ENCODE measurements at places on chromosomes 13 and 19. TPM values are rescaled to one million over a fixed set of nuclear protein-coding genes. Genes with fewer than 3 reads are reported as not detected.

GRCh38 chr19:39363901-39364457 lies 21.8 kb downstream of the SAMD4B start:
- DNase-seq = peak; percentile 60

GRCh38 chr13:32895296-32895695 lies 120.9 kb upstream of the KL start:
- no peak for DNase-seq

- no peak for DNase-seq
Observed at GRCh38 chr13:76796851-76797250, 89.4 kb downstream of the KCTD12 start.

GRCh38 chr13:106522112-106522705 lies 13.3 kb downstream of the EFNB2 start:
- no peak for DNase-seq

GRCh38 chr13:51346397-51346796 lies 6.9 kb downstream of the SERPINE3 start:
- DNase-seq = no peak

DNA sequence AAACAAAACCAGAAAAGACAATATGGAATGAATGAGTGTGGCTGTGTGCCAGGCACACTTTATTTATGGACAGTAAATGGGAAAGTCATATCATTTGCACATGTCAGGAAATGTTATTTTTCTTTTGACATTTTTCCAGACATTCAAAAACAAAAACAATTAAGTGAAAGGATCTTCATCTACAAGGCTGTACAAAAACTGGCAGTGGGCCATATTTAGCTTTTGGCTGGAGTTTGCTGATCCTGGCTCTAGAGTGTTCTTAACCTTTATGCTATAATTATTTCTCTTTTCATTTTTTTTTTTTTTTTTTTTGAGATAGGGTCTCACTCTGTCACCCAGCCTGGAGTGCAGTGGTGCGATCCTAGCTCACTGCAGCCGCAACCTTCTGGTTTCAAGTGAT lies 6.5 kb upstream of the TNFSF9 start:
- DNase-seq = no peak

GRCh38 chr13:112639521-112639920 lies 50.3 kb upstream of the ATP11A start:
- DNase-seq = no peak

DNA sequence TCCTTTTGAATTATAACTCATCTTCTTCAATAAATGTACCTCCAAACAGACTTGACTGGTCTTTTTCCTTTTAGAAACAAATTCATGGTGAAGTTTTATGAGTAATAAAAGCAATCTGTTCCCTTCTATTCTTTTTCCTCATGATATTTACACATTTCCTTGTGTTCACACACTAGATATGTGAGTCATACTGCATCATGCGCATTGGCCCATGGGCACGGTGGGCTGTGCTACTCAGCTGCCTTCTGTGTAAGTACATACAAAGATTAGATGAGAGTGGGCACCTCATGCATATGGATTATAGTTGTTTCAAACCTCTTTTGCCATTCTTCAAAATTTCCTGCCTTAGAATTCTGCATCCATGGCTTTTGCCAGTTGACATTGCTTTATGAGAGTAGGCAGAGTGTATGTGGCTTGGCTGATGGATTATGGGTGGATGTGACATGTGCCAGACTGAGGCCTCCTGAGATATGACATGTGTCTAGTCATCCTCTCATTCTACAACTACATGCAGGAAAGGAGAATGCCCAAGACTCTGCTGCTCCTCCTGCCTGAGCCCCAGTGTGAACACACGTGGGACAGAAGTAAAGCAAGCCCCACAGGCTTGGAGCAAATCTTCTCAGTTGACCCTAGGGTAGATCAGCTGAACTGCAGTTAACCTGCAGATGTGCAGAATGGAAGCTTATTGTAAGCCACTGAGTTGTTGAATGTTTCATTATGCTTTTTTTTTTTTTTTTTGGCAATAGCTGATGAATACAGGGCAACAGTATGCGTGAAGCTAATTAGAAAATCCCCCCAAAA lies 109.9 kb downstream of the RBM26 start:
- no peak for DNase-seq

GRCh38 chr19:41350735-41351338 lies 2.9 kb downstream of the TGFB1 start:
- DNase-seq = no peak

- no peak for DNase-seq
Observed at GRCh38 chr13:76635232-76636230, 250.7 kb downstream of the KCTD12 start.

DNA sequence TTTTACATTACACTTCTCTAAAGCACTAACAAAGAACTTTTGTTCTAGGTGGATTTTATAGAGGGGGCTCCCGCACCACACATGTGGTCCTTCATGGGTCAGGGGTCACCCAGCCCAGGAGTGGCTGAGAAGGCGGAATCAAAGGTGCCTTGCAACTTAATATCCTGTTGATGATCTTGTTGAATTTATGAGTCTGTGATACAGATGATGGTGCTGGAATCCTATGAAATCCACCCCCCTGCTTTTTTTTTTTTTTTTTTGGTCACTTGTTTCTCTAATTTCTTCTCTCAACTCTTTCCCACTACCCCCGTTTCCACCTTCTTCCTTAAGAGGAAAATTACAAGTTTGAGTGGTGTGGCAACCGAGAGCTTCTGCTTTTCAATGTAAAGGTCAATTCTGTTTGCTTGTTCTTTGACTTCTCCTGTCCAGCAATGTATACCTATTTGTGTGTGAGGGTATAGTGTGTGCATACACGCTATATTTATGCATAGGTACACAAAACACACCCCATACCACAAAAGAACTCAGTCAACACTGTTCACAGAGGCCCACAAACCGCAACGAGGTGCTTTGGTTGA lies 4.2 kb upstream of the ZIC2 start:
- DNase-seq = no peak

- DNase-seq = no peak
Observed at GRCh38 chr19:41019346-41019745, 28.3 kb downstream of the CYP2B6 start.

- DNase-seq = peak; percentile 78
Observed at GRCh38 chr13:99307648-99308339, 595 bp upstream of the GPR183 start.

- DNase-seq = no peak
Observed at GRCh38 chr19:17129377-17129776, 53.8 kb downstream of the MYO9B start.

DNA sequence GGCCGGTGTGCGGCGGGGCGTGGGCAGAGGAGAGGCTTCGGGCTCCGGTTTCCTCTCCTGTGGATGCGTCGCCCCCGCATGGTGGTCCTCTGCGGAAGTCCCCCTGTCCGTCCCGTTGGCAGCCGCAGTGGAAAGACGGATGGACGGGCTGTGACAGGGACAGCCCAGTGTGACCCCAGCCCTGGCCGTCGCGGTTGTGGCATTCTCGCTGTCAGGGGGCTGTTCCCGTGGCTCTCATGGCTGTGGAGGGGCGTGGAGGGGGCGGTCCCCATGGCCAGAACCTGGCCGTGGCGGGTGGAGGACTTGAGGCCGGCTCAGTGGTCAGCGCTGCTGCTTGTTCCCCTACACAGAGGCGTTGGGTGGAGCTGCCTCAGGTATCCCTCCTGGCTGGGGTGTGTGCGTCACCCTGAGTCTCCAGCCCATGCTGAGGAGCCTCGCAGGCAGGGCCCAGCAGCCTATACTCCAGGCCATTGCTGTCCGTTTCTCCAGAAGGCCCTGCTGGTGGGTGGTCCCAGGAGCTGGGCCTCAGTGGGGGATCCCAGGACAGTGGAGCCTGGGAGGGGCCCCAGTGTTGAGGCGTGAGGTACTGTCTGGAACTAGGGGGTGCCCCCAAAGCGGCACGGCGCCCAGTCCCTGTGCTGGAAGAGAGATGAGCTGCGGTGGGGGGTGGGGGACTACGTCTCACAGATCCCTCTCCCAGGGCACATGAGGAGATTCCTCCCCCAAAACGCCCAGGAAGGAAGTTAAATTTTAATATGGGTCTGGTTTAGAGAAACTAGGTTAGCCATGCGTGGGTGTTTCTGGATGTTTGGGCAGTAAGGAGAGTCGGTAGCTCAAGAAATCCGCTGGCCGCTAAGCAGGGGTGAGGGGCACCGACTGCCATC lies 20.3 kb downstream of the CSNK1G2 start:
- peak; percentile 29 for DNase-seq

DNA sequence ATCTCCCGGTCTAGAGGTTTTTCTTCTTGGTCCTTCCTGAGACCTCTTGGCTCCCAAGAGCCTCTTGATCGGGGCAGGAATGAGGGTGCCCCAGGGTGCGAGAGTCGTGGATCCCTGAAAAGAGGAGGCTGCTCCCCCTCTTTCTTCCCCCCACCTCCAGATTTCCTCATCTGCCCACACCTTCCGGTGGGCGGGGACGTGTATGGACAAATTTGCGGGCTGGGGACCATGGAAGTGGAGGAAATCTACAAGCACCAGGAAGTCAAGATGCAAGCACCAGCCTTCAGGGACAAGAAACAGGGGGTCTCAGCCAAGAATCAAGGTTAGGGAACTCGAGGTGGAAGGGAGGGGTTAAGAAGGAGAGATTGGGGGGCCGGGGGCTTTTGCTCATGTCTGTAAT lies at the start of gene MCEMP1:
TSS of gene MCEMP1 (plus strand) at position 237 of the 400 bp plus-strand sequence. CDS start at position 268, 31 bp downstream.
- no peak for DNase-seq

- peak; percentile 61 for DNase-seq
Observed at GRCh38 chr19:45200568-45200967, 22.0 kb downstream of the BLOC1S3 start.

- no peak for DNase-seq
Observed at GRCh38 chr13:21684576-21684975, 13.7 kb downstream of the FGF9 start.

Gene NPAS1
- total RNA-seq = 0.86 TPM

Gene CD320
- 29.0 TPM for total RNA-seq

Gene NUMBL
- total RNA-seq = 34.1 TPM

Gene MADCAM1
- under 0.01 TPM for total RNA-seq

Gene ZNF723
- not detected for total RNA-seq

Gene NKG7
- not detected for total RNA-seq

Gene B3GNT3
- total RNA-seq = not detected

Gene TMC4
- 0.32 TPM for total RNA-seq

Gene TRPC4
- 28.3 TPM for total RNA-seq

Gene LMTK3
- 0.32 TPM for total RNA-seq

Gene FGF21
- not detected for total RNA-seq

Gene CCDC70
- not detected for total RNA-seq

Gene ZNF571
- total RNA-seq = 2.6 TPM

Gene SLC46A3
- total RNA-seq = 4.7 TPM

Gene ZFP14
- 2.6 TPM for total RNA-seq

All from fibroblast of villous mesenchyme (primary cell).